Activated naive CD4-positive, alpha-beta T cell treated with anti-CD3 and anti-CD28 coated beads, Interleukin-2, amount 50 U/mL, for 72 hours (primary cell): ENCODE measurements at places on chromosomes 2 and 18. TPM values are rescaled to one million over a fixed set of nuclear protein-coding genes. Genes with fewer than 3 reads are reported as not detected.

The TRIM43 gene
- total RNA-seq: not detected

The ABCG5 gene
- total RNA-seq: not detected

GRCh38 chr2:126889496-126890135 lies 9.1 kb upstream of the TEX51 start:
- DNase-seq: peak; percentile 42

DNA sequence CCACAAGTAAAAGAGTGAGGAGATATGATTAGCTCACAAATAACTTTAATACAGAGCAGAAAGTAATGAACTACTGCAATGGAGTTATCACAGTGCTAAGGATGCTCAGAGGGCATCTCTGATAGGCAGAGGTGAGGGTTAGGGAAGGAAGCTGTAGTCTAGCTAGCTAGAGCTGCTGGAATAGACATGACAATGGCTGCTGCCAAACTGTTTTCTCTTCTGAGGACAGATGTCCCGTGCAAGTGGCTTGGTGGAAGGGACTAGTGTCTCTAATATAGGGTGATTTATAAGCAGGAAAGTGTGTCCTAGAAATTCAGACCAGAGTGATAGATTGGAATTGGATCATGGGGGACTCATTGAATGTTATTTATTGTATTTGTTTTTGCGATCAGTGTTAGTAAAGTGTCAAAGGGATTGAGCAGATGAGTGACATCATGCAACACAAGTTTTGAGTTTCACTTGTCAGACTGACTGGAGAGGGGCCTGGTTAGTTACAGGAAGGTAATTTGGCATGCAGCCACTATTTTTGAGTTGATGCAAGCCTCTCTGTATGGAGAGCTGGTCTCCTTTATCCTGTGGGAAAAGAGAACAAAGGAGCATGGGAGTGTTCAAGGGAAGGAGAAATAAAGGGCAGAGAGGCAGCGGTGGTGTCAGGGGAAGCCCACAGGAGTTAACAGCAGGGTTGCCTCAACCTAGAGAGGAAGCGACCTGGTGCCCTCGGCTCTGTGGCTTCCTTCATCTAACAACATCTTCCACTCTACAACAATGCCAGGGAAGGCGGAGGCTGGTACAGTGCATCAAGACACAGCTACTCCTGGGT lies 1.9 kb downstream of the CTLA4 start:
- peak; percentile 54 for DNase-seq

- DNase-seq: no peak
Measured at GRCh38 chr18:59416818-59417217, 57.8 kb upstream of the LMAN1 start.
